Stimulated activated CD4-positive, alpha-beta T cell treated with anti-CD3 and anti-CD28 coated beads, Interleukin-1b, Interleukin-23, amount 100 ng/mL, for 1 hour (primary cell): ENCODE measurements at places on chromosomes 7 and 10.

DNA sequence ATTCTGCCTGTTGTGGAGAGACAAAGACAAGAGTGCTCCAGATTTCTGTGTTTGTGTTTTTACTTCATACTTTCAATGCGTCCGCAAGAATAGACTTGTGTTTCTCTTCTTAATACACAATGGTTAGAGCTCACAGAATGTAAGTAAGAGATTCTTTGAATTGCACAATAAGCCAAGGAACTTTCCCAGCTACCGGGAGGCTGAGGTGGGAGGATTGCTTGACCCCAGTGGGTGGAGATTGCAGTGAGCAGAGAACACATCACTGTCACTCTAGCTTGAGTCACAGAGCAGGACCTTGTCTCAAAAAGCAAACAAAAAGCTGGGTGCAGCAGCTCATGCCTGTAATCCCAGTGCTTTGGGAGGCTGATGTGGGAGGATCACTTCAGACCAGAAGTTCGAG lies 250.7 kb upstream of the MYO3A start:
- DNase-seq, result no peak

- no peak for DNase-seq
These were observed 91.1 kb downstream of the CH25H start for GRCh38 chr10:89115876-89116627.

DNA sequence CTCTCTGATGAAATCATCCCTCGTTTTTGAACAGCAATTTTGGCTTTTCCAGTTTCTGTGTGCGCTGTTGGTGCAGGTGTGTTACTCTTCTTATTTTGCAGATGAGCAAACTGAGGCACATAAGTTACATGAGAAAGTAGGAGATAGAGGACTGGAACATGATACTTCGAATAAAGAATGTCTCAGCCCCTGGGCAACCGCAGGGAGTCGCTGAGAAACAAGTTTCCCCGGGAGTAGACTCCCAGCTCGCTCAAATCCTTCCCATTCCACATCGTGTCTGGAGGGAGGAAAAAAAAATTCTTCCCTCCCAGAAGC lies 18.0 kb downstream of the MXI1 start:
- no peak for DNase-seq

- no peak for DNase-seq
These were observed 816 bp downstream of the UCMA start for GRCh38 chr10:13233358-13233757.

DNA sequence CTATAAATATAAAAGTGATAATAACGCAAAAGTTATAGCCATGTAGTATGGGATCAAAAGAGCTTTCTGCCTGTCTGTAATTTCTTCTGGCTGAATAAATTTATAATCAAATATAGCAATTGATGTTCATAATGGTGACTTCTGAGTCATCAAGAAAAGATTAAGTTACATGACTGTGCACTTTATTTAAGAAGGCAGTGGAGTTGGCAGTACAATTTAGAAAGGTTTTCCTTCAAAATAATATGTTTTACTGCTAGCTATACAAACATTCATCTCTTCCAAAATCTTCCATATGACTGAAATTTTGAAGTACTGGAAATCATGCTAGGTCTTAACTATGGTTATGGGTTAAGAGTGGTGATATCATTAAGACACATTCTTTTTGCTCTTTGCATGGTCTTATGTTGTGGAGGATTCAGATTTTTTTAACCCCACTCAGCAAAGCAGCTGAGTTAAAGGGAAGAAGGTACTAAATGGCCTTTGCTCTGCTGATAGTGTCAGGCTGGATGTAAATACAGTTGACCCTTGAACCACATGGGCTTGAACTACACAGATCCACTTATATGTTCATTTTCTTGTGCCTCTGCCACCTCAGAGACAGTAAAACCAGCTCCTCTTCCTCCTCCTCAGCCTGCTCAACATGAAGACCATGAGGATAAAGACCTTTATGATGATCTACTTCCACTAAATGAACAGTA lies 323.6 kb downstream of the BBS9 start:
- no peak for DNase-seq

GRCh38 chr10:109393425-109393824 lies 529.9 kb downstream of the XPNPEP1 start:
- no peak for DNase-seq

DNA sequence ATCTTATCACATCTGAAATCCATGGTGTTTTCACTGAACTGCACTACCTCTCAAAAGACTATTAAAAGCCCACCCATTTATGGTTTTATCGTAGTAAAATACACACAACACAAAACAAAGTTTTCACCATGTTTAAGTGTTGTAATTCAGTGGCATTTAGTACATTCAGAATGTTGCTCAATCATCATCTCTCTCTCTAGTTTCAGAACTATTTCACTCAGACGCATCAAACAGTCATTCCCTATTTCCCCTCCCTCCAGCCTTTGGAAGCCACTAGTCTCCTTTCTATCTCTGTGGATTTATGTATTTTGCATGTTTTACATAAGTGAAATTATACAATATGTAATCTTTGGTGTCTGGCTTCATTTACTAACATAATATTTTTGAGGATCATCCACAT lies 332.6 kb downstream of the TNS3 start:
- DNase-seq, result no peak

GRCh38 chr7:15046861-15047260 lies 144.3 kb upstream of the DGKB start:
- no peak for DNase-seq

GRCh38 chr10:34996843-34997242 lies 93.3 kb downstream of the CUL2 start:
- no peak for DNase-seq

- no peak for DNase-seq
These were observed 72.4 kb upstream of the TAC1 start for GRCh38 chr7:97659363-97660045.

- no peak for DNase-seq
These were observed 451.5 kb downstream of the SORCS1 start for GRCh38 chr10:106712988-106713387.

DNA sequence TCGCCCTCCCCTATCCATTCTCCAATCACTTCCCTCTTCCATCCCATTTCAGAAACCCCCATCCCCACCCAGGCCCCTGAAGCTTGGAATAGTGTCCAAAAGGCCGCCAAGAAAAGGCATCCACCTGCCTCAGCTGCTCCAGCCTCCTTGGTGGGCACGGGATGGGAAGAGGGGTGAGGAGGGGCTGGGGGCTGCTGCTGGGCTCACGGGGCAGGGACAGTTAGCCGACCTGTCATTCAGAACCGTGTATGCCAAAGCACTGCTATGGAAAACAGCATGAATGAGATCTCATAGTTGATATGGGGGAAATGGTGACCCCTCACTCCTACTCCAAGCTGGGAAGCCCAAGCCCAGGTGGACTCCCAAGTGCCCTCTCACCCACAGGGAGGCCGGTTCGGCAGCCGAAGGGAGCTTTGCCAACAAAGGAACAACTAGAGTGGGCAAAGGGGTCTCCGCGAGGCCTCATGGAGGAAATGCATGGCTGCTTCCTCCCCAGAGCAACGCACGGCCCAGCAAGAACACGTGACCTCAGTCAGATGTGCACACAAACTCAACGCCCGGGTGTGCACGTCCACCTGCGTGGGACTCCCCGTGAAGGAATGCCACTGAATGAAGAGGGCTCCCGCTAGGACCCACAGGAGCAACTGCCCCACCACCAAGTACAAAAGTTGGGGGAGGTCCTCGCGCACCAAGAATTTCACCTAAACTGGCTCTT lies 52.5 kb downstream of the EBF3 start:
- no peak for DNase-seq
